ENCODE measurements at places on chromosomes 4 and X. TPM values are rescaled to one million over a fixed set of nuclear protein-coding genes. Genes with fewer than 3 reads are reported as not detected.

DNA sequence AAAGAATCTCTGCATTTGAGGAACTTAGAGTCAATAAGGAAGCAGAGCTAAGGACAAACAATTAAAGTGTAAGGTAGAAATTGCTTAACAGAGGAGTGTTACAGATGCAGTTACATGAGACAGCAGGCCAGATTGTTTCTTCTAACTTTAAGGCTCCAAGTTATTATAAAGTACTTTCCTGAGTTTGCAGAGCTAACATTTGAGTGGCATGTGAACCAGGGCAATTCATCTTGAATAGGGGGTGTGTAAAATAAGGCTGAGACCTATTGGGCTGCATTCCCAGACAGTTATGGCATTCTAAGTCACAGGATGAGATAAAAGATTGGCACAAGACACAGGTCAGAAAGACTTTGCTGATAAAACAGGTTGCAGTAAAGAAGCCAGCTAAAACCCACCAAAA is 7.6 kb upstream of the LNX1 start:
- H3K27ac ChIP-seq, result no peak overlapping the region
- no peaks in the 10 kb centered on the region for H3K36me3 ChIP-seq
- H3K27me3 ChIP-seq, result no peaks in the 10 kb centered on the region
- H3K4me3 ChIP-seq, result no peak overlapping the region
- peaks cover 5% of the 10 kb centered on the region for H3K4me1 ChIP-seq

The TRPC5OS gene
- not detected for total RNA-seq

DNA sequence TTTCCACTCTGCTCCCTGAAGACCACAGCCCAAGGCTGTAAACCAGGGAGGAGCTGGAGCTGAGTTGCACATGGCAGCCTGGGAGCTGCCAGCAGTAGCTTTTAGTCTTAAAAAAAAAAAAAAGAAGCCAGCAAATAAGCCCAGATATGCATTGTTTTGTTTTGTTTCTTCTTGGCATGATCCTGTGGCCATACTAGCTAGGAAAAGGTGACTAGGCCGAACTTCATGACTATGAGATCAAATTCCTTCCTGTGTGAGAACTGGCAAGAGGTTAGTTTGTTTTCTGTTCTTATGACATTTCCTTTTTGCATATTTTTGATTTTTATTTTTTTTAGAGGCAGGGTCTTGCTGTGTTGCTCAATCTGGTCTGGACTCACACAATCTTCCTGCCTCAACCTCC is 323.3 kb downstream of the DCTD start:
- peaks cover 6% of the 10 kb centered on the region for H3K4me1 ChIP-seq
- peak overlapping the region; percentile 5 for H3K4me3 ChIP-seq
- H3K27me3 ChIP-seq, result no peaks in the 10 kb centered on the region
- DNase-seq, result no peak
- peaks cover 4% of the 10 kb centered on the region for H3K36me3 ChIP-seq
- no peak overlapping the region for H3K27ac ChIP-seq

The KLKB1 gene
- 21.8 TPM for total RNA-seq

The HSFX4 gene
- not detected for total RNA-seq

DNA sequence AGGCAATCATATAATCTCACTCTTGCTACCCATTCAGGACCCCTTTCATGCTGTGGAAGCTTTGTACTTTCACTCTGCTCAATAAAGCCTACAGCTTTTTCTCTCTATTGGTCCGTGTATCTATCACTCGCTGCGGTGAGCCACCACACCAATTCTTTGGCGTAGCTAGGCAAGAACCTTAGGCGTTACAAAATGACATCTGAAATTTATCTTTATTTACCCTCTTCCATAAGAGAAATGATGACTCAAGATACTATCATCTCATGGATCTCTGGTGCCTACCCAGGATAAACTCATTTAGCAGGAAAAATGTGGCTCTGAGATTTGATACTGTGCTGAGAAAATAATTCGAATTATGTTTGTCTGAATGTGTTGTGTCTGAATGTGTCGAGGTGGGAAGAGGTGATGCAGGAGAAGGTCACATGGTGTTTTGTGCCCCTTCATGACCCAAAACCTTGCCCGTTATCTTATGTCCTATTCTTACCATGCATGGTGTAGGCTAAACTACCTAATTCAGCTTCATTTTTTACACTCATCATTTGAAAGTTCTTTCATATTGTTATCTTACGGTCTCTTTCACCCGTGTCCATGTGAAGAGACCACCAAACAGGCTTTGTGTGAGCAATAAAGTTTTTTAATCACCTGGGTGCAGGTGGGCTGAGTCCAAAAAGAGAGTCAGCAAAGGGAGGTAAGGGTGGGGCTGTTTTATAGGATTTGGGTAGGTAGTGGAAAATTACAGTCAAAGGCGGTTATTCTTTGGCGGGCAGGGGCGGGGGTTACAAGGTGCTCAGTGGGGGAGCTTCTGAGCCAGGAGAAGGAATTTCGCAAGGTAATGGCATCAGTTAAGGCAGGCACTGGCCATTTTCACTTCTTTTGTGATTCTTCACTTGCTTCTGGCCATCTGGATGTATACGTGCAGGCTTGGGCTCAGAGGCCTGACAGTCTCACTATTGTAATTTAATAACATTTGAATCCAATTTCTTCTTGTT is 41.6 kb upstream of the GIMD1 start:
- DNase-seq, result peak; percentile 58
- H3K4me3 ChIP-seq, result no peak overlapping the region
- no peaks in the 10 kb centered on the region for H3K27me3 ChIP-seq
- no peaks in the 10 kb centered on the region for H3K4me1 ChIP-seq
- H3K27ac ChIP-seq, result no peak overlapping the region
- no peaks in the 10 kb centered on the region for H3K36me3 ChIP-seq

- H3K27ac ChIP-seq, result no peak overlapping the region
- H3K4me3 ChIP-seq, result no peak overlapping the region
- H3K27me3 ChIP-seq, result no peaks in the 10 kb centered on the region
- H3K4me1 ChIP-seq, result no peaks in the 10 kb centered on the region
- DNase-seq, result no peak
- H3K36me3 ChIP-seq, result peaks cover 4% of the 10 kb centered on the region
Measured at GRCh38 chr4:66539745-66540144, 869.5 kb upstream of the EPHA5 start.

DNA sequence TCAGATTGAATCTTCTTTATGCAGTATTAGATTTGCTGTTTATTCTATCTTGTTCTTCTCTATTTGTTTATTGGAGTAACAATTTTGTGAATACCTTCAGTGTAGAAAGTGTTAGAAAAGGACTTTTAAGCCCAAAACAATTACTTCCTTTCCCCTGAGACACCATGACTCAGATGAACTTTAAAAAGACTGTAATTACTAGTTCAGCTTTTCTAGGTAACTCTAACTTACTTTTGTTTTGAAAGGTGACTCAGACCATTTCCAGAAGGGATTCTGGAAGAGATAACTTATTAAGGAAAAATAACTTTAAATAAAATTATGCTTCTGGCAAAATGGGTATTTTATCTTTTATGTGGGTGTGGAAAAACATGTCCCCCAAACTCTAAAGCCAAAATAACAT is 561.5 kb upstream of the PCDH10 start:
- H3K4me3 ChIP-seq, result no peak overlapping the region
- DNase-seq, result no peak
- no peaks in the 10 kb centered on the region for H3K4me1 ChIP-seq

The COL4A5 gene
- total RNA-seq, result 49.1 TPM

GRCh38 chr4:179116581-179116980 is 1674.3 kb upstream of the AGA start:
- no peak overlapping the region for H3K4me3 ChIP-seq
- no peaks in the 10 kb centered on the region for H3K4me1 ChIP-seq
- no peak for DNase-seq
- no peak overlapping the region for H3K27ac ChIP-seq
- no peaks in the 10 kb centered on the region for H3K36me3 ChIP-seq
- no peaks in the 10 kb centered on the region for H3K27me3 ChIP-seq

The KLHL34 gene
- not detected for total RNA-seq

The DCAF12L1 gene
- 5.1 TPM for total RNA-seq

The SYTL5 gene
- 0.15 TPM for total RNA-seq

The HSD17B13 gene
- total RNA-seq, result not detected

GRCh38 chr4:1640190-1640589 is 43.9 kb downstream of the FAM53A start:
- H3K27ac ChIP-seq, result no peak overlapping the region
- no peaks in the 10 kb centered on the region for H3K27me3 ChIP-seq
- no peak for DNase-seq
- no peak overlapping the region for H3K4me3 ChIP-seq
- H3K4me1 ChIP-seq, result no peaks in the 10 kb centered on the region
- no peaks in the 10 kb centered on the region for H3K36me3 ChIP-seq

- H3K36me3 ChIP-seq, result no peaks in the 10 kb centered on the region
- DNase-seq, result no peak
- no peak overlapping the region for H3K4me3 ChIP-seq
- no peak overlapping the region for H3K27ac ChIP-seq
Measured at GRCh38 chr4:13562876-13563275, 18.6 kb upstream of the NKX3-2 start.

GRCh38 chr4:27088491-27088890 is 227.8 kb downstream of the STIM2 start:
- H3K27ac ChIP-seq, result peak overlapping the region; percentile 64
- no peak for DNase-seq
- H3K4me1 ChIP-seq, result peaks cover 22% of the 10 kb centered on the region
- no peaks in the 10 kb centered on the region for H3K36me3 ChIP-seq
- no peaks in the 10 kb centered on the region for H3K27me3 ChIP-seq
- H3K4me3 ChIP-seq, result peak overlapping the region; percentile 21

- H3K4me1 ChIP-seq, result no peaks in the 10 kb centered on the region
- no peaks in the 10 kb centered on the region for H3K36me3 ChIP-seq
- H3K27ac ChIP-seq, result no peak overlapping the region
- no peak for DNase-seq
Measured at GRCh38 chr4:81173213-81173612, 41.8 kb downstream of the PRKG2 start.

- H3K4me3 ChIP-seq, result no peak overlapping the region
- H3K4me1 ChIP-seq, result no peaks in the 10 kb centered on the region
- no peaks in the 10 kb centered on the region for H3K27me3 ChIP-seq
- no peak overlapping the region for H3K27ac ChIP-seq
Measured at GRCh38 chr4:83552083-83552482, 16.2 kb downstream of the GPAT3 start.

DNA sequence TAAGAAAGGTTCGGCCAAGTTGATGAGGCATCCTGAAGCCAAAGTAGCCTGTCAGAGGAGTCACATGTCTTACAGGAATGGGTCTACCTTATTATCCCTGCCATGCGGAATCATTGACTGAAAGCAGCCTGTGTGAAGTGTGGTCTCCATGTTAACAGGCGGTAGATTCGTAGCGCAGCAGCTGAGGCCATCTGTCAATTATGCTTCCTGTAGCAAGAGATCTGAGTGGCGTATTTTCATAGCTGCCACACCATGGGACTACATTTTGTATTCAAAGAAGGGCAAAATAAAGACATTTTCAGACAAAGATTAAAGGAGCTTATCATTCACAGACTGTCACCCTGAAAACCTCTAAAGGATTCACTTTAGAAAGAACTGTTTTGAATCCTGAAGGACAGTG is 11.2 kb upstream of the MED14 start:
- H3K27ac ChIP-seq, result no peak overlapping the region
- H3K27me3 ChIP-seq, result no peaks in the 10 kb centered on the region
- H3K36me3 ChIP-seq, result peaks cover 10% of the 10 kb centered on the region
- no peaks in the 10 kb centered on the region for H3K4me1 ChIP-seq

DNA sequence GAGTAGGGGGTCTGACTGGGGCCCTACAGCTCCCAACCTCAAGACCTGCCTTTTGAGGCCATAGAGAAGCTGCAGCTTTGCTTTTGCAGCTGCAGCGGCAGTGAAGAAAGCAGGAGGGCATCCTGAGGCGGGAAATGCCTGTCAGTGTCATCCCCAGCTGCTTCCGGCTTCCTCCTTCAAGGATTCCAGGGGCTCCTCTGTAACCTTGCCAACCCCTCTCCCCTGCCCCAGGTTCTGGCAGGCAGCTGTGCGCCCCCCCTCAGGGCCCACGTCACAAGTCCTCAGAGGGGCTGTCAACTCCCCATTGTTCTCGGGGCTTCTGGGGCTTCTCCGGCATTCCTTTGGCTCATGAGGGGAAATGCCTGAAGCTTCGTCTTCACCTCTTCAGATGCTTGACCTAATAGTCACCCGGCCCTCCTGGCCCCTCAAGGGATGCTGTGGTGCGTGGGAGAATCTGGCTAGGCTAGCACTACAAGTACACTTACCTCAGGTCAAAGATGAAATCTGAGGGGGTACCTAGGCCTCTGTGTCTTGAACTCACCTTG is 31.9 kb downstream of the APLN start:
- no peaks in the 10 kb centered on the region for H3K27me3 ChIP-seq
- H3K4me1 ChIP-seq, result no peaks in the 10 kb centered on the region
- no peak overlapping the region for H3K4me3 ChIP-seq
- no peaks in the 10 kb centered on the region for H3K36me3 ChIP-seq

GRCh38 chrX:18707426-18708049 is at the start of gene PPEF1:
Gene PPEF1 (plus strand): TSS chrX:18707645. CDS start chrX:18707781, 136 bp downstream.
- no peak within 1 kb of the TSS for H3K4me3 ChIP-seq
- no peaks in the 10 kb centered on the region for H3K4me1 ChIP-seq
- H3K27ac ChIP-seq, result no peak within 1 kb of the TSS
- peaks cover 3% of the 10 kb centered on the region for H3K36me3 ChIP-seq
- DNase-seq, result no peak
- H3K27me3 ChIP-seq, result no peaks in the 10 kb centered on the region

The UBA1 gene
- 421 TPM for total RNA-seq

DNA sequence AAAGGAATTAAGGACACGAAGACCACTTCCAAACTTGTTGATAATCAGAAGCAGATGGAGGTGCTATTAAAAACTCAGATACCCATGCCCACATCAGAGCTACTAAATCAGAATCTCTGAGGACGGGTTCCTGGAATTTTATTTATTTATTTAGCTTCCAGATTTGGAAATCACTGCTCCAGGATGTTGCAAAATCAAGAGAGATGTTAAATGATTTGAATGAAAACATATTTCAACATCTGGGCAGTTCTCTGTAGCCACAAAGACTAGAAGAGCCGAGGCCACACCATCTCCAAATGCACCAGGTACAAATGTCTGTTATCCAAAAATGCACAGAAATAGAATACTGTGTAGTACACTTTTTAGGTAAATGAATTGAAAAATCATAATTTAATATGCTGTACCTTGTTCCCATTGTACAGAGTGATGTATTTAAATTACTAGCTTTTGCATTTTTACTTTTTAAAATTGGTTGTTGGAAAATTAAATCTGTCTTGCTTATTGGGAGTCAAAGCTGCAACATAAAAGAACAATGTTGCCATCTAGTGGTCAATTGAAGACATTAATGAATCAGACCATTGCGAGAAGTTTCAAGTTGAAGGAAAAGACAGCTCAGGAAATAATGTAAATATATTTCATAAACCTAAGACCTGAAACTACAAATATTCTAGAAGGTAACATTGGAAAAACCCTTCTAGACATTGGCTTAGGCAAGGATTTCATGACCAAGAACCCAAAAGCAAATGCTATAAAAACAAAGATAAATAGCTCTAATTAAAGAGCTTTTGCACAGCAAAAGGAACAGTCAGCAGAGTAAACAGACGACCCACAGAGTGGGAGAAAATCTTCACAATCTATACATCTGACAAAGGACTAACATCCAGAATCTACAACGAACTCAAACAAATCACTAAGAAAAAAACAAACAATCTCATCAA is 151.3 kb upstream of the TTC29 start:
- no peaks in the 10 kb centered on the region for H3K36me3 ChIP-seq
- H3K27ac ChIP-seq, result no peak overlapping the region
- H3K4me1 ChIP-seq, result no peaks in the 10 kb centered on the region
- H3K4me3 ChIP-seq, result no peak overlapping the region

The ADH6 gene
- not detected for total RNA-seq

The TCP11X2 gene
- total RNA-seq, result not detected

Data from H9 (cell line).